ENCODE measurements at places on chromosomes 2 and 18.

- no peak for DNase-seq
Measured at GRCh38 chr2:236642125-236642524, 72.5 kb downstream of the ACKR3 start.

GRCh38 chr2:48448274-48449061, 81.5 kb upstream of the STON1 start:
- no peak for DNase-seq

GRCh38 chr2:219701847-219702634, 74.6 kb downstream of the SLC4A3 start:
- DNase-seq, result no peak

- no peak for DNase-seq
Measured at GRCh38 chr18:11980163-11980493, 1.2 kb upstream of the IMPA2 start.

DNA sequence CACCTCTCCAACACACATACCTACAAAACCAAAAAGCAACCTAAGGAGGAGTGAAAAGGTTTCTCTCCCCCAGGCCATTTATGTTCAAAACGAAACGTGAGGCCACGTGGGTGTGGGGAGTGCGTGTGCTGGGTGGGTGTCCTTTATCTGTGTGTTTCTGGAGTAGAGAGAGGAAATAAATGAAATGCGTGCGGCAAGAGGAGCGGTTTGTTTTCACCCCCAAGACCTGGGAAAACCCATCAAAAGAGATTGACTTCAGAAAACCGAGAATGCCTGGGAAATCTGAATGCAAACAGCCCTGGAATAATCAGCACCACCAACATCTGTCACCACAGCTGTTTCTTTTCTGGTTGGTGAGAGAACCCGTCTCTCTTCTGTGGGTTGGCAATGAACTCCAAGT, 137.4 kb downstream of the INSIG2 start:
- DNase-seq, result no peak

DNA sequence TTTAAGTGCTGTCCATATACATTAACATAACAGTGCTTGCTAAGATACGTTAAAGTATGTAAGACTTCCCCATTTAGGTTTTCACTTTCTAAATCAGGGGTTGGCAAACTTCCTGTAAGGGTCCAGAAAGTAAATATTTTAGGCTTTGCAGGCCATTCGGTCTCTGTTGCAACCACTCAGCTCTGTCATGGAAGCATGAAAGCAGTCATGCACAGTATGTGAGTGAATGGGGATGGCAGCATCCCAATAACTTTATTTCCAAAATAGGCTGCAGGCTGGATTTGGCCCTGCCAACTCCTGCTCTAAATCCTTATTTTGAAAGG, 128.7 kb downstream of the PLA2R1 start:
- DNase-seq, result no peak

DNA sequence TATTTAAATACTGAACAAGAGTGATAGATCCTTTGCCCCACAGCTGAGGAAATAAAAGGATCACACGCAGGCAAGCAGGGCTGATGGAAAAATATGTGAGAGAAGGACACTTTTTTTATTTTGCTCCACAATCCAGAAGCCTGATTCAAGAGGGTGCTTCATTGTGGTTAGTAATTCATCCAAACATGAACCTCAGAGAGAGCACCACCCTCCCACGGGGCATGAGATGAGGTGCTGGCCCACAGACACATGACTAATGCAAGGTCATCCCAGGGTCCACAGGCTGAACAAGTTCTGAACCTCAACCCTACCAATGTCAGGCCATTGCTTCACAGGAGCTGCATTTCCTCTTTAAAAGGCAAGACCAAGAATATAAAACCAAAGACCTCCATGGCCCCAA, 239.6 kb downstream of the MREG start:
- DNase-seq, result no peak

- DNase-seq, result no peak
Measured at GRCh38 chr2:40480073-40480472, 28.2 kb upstream of the SLC8A1 start.

GRCh38 chr18:12053289-12053688, 40.4 kb upstream of the ANKRD62 start:
- no peak for DNase-seq

GRCh38 chr2:53302455-53302854, 465.1 kb upstream of the CHAC2 start:
- no peak for DNase-seq

- no peak for DNase-seq
Measured at GRCh38 chr2:75025633-75026380, 67.4 kb downstream of the POLE4 start.

- no peak for DNase-seq
Measured at GRCh38 chr2:46274586-46274985, 22.6 kb upstream of the EPAS1 start.

- no peak for DNase-seq
Measured at GRCh38 chr2:108215794-108216211, 24.0 kb upstream of the SULT1C3 start.

- DNase-seq, result no peak
Measured at GRCh38 chr2:239266779-239267287, 134.0 kb downstream of the HDAC4 start.

- no peak for DNase-seq
Measured at GRCh38 chr2:263022-263738, 652 bp downstream of the SH3YL1 start.

DNA sequence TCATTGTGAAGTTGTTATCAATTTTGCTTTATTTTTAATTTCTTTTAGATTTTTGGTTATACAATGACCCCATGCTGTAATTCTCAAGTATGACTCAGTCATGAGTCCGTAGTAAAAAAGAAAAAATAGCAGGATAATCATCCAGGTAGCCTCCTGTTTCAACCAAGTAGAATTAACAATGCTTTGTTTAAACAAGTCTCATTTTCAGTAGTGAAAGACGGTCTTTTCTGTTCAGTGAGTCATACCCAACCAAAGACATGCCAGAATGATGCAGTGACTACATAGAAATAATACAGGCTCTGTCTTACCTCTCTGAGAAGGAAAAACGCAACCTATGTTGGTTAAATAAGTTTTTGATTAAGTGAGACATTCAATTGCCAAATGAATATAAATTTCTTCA, 67.8 kb upstream of the DSC1 start:
- no peak for DNase-seq

DNA sequence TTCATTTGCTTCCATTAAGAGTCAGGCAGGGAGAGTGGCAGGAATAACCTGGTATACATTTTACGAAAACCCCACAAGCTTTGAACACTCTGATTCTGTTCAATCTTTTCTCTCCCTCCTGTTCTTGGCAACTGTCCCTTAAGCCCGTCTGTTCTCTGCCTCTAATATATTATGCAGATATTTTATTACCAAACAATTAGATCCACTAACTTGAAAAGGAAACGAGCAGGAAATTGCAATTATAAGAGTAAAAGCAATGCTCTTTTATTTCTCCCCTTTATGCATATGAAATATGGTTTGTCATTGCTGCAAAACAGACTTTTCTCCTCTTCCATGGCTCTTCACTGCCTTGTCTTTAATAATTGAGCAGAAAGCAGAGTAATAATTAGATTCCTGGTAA, 149.1 kb upstream of the CELF4 start:
- no peak for DNase-seq

- DNase-seq, result no peak
Measured at GRCh38 chr2:46375566-46376125, 78.4 kb downstream of the EPAS1 start.

DNA sequence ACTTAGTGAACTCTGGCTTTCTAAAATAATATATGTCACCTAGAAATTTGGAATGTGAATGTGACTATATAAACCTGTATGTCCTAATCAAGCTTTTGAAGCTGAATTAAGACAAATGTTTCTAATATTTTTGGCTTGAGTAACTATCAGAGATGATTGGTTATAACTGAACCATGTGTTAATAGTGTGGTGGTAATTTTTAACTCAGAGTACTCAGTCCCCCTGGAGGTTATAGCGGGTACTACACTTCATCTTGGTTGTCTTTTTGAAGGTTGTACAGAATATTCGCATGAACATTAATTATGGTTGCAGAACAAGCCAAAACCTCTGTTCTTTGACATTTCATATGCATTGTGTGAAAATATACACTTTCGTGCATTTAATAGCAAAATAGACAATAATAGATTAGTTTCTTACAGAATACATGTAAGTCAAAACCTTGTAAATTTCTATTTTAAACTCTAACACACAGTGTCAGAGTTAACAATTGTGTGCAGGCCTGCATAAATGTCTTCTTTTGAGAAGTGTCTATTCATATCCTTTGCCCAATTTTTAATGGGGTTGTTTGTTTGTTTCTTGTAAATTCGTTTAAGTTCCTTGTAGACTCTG, 86.0 kb downstream of the OSBPL6 start:
- no peak for DNase-seq

- DNase-seq, result no peak
Measured at GRCh38 chr2:2591542-2591940, 260.5 kb upstream of the MYT1L start.

- DNase-seq, result no peak
Measured at GRCh38 chr2:174688079-174688478, 76.2 kb downstream of the CHRNA1 start.

DNA sequence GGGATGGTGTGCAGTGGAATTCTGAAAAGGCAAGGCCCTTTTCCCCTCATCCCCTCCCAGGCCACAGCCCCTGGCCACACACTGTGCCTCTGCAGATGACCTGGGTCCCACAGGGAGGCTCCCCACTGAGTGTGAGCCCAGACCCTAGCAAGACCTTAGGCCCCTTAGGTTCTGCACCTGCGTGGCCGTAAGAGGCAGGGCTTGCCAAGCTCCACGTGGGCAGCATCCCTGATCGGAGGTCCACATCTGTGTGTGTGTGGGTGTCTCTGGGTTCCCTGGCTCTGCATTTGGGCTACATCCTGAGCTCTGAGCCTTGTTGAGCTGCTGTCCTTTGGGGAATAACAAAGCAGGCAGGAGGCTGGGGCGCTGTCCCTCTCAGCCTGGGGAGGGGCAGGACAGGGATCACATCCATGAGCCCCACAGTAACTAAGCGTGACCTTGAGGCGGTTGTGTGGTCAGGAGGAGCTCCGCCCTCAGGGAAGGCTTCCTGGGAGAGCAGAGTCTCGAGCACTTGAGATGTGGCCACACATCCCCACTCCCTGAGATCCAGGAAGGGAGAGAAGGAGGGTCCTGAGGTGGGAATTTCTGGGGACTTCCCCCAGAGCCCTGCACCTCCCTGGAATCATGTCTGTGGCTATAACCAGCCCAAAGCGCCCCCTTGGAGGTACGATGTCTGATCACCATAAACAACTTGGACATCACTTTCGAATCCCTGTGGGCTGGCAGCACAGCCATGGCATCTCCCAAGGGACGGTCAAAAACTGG, 84.8 kb downstream of the STPG4 start:
- no peak for DNase-seq

DNA sequence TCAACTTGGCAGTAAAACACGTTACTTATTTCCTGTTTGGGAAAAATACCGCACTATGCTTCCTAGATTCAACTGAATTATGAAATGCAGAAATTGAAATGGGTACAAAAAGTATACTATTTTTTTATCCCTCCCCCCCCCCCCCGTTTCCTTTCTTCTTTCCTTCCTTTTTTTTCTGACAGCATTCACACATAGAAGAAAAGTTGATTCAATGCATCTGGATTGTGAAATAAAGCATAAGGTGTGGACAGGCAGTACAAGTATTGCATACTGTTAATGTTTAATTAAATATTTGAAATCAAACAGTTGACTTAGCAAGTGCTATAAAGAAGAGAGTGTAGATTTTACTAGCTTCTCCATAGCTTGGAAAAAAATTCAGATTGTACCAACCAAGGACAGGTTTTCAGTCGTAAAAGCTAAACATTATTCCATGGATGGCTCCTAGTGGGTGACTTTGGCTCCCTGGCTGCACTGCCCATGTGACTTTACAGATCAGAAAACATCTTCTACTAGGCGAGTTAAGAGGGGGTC, 21.6 kb upstream of the AGFG1 start:
- DNase-seq, result no peak

- DNase-seq, result no peak
Measured at GRCh38 chr2:144004742-144005141, 515.2 kb downstream of the ZEB2 start.

DNA sequence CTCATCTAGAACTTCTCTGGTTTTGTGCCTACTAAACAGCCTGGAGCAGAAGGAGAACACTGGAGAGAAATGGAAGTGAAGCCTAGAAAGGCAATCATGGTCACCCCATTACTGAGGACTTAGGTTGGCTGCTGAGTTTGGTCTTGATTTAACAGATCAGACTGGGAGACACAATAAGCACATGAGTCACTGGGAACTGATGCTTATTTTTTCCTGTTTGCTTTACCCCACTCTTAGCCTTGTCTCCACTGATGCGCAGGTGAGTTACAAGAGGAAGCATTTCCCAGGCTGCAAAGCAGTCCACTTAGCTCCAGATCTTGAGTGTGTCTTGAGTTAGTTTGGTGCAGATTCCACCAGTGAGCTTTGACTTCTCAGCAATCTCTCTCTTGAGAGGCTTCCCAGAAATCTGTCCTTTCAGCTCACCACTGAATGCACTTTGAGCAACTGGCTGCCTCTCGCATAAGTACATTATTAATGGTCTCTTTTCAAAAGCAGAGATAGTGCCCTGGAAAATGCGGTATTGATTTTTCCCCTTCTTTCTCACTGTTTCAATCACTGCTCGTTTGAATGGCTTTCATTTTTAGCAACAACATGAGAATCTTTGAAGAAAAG, 390.2 kb upstream of the SETBP1 start:
- DNase-seq, result no peak

GRCh38 chr2:84492571-84492970, 23.7 kb upstream of the DNAH6 start:
- no peak for DNase-seq

GRCh38 chr2:234747032-234747431, 204.8 kb upstream of the SH3BP4 start:
- DNase-seq, result no peak

Measured in progenitor cell of endocrine pancreas (in vitro differentiated cells).